ENCODE measurements at places on chromosomes 6 and 20.

- DNase-seq: no peak
Measured at GRCh38 chr20:38986663-38987062, 24.5 kb downstream of the DHX35 start.

DNA sequence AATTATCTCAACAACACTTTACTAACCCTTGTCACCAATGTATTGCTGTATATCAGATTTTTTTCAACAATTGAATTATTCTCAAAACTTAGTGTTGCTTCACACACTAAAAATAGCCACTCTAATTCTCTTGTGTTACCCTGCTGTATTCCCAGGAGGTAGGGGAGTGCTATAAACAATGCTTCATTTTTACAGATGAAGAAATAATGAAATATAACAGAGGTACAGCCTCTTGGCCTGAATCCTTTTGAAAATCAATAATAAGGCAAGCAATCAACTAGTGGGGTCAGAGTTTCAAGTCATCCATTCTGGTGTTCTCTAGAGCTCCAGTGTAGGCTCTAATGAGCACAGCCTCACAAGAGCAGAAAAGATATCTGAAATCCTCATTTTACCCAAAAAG lies 10.9 kb downstream of the HIVEP2 start:
- DNase-seq: no peak

DNA sequence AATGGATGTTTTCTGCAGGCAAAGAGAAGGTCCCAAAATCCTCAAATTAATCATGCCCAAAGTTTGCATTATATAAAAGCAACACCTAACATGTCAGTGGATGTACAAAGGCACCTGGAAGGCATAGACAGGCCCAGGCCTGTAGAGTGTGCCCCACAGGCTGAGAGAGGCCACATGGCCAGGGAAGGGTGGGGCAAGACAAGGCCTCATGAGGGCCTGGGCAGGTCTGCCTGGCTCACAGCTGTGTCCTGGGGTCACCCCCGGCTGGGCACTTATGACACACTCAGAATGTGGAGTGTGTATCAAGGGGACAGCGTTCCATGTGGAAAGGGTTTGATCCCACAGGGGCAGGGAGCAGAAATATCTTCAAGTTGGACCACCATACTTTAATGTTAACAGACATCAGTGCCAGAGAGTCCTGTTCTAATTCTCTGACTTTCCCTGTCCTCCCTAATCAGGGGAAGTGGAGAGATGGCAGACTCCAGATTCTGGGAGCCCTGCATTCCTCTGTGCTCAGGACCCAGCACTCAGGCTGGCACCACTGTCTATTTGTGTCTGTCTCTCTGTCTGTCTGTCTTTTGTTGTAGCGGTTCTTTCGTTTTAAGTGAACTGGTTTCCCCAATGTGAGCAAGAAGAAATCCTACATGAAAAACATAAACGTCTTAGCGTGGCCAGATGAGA lies 178.3 kb upstream of the FOXA2 start:
- DNase-seq: no peak

GRCh38 chr6:53734473-53735299 lies 60.1 kb upstream of the LRRC1 start:
- no peak for DNase-seq

DNA sequence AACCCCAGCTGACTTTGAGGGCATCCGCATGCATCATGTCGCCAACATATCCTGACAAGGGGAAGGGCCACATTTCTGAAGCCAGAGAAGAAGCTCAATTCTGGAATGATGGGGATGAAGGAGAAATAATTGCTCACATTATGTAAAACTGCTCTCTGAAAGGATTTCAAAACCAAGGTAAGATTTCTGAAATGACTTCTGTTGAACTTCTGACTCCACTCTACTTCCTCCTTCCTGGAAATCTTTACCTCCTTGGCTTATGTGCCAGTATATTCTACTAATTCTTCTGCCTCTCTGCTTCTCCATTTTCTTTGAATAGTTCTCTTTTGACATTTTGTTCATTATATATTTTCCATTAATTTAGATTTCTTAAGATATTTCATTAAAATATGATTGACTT lies 31.9 kb downstream of the HLA-DPB1 start:
- no peak for DNase-seq

DNA sequence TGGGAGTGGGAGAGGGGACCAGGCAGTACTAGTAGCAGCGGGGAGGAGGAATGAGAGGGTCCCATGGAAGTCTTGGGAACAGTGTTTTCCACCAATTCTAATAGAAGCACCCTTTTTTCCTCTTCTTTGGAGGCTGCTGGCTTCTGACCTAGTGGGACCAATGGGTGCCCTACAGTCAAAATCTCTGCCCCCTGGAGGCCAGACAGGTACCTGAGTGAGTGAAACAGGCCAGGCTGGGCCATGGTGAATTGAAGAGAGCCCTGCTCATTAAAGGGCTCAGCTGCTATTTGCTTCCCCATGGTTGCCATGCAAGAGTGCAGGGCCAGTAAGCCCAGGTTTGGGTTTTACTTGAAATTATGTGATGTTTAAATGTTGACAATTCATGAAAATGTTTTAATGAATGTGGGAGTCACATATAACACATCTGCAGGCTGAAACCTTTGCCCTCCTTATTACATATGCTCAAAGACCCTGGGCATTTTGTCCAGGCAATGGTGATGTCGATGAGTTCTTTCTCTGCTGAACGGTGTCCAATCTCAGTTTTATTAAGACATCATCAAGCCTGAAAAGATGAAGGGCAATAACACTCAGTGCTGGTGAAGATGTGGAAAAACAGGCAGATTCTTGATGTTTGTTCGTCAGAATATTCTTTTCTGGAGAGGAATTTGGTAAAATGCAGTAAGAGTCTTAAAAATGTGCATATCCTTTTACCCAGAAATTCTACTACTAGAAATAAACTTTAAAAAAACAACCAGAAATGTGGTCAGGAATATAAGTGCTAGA lies 42.3 kb upstream of the OCSTAMP start:
- DNase-seq: no peak

GRCh38 chr6:37612475-37612874 lies 85.2 kb downstream of the MDGA1 start:
- no peak for DNase-seq

GRCh38 chr6:5665173-5665572 lies 341.6 kb downstream of the NRN1 start:
- DNase-seq: no peak

GRCh38 chr20:52682237-52682636 lies 289.9 kb upstream of the TSHZ2 start:
- no peak for DNase-seq

DNA sequence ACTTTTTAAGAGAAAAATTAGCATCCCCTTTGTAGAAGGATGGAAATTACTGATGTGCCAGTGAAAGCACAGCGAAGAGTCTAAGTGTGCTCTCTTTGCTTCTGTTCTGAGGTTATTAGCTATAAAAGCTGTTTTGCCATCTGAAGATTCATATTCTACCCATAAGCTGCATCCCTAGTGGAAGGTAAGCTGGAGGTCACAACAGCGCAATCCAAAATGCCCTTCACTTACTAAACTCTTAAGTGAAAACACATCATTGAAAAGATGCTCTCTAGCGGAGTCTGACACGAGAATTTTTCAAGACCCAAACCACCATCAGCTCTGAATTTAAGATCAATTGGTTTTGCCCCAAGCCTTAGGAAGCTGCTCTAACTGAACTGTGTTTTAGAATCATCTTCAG lies 113.5 kb downstream of the ZMYND8 start:
- no peak for DNase-seq

DNA sequence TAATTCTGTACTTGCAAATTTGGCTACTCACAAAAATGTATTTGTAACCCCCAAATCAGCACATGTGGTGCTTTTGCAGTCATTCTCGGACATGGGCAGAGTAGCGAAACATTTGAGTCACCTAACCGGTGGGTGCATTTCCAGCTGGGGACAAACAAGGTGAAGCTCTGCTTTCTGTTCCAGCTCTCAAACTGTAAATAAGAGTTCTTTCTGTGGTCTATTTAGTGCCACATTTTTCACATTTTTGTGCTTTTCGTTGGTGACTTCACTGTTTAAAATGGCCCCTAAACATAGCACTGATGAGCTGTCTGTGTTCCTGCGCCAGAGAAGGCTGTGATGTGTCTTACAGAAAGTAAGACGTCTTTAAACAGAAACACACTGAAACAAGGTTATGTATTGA lies 244.5 kb downstream of the CDC5L start:
- DNase-seq: no peak

DNA sequence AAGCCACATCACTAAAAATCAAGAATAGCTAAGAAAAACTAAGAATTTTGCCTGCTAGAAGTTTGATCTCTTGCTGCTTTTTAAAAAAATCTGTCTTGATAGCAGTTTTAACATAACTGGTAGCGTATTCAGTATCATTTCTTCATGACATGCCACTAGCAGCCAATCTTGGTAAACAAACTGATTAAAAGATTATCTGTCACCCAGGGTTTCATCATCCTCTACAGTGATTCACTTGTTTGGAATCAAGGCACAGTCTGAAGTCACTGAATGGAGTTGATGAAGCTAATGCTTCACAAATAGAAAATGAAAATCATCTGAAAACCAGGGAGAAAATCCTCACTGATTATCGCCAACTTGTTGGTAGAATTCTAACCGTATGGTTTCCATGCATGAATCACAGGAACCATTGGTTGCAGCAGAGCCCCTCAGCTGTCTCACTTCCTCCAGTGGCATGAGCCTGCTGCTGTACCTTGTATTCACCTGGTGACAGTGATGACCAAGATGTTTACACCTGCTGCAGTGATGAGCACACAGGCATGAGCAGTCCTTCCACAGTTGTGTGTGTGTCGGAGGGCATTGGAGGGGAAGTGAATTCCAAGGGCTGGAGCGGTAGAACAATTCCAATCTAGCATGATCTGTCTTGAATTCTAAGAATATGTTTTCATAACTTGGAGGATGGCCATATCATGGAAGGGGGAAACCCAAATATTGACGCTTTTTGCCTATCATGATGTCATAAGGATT lies 275.0 kb downstream of the KHDC1L start:
- DNase-seq: no peak

DNA sequence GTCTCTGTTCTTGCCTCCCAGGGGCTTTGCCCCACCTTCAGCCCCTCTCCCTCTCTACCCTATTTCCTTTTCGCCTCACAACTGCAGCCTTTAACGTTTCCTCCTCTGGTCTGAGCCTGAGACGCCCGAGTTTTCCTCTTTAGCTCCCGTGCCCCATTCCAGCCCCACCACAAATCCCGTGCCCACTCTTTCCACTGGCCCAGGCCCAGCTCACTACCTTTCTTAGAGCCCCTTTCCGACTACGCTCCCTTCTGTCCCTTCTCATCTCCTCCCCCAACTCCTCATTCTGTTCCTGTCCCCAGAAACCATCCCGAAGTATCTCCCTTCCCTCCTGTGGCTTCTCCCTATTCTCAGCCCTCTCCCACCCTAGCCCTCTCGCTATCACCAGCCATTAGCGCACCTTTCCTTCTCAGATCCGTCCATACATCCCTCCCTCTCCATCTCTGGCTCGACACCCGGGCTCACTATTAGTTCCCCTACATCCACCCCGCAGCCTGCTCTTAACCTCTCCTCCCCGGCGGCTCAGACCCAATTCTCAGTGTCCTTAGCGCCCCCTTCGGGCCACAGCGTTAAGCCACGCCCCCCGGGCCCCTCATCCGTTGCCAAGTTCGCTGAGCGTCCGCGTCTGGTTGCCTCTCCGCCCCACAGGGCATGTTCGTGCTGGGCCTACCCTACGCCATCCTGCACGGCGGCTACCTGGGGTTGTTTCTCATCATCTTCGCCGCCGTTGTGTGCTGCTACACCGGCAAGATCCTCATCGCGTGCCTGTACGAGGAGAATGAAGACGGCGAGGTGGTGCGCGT lies 2.7 kb downstream of the SLC32A1 start:
- peak; percentile 40 for DNase-seq

GRCh38 chr6:130466748-130467061 lies 100.9 kb downstream of the TMEM200A start:
- DNase-seq: no peak

GRCh38 chr6:144644776-144645175 lies 359.6 kb downstream of the UTRN start:
- DNase-seq: no peak

- DNase-seq: no peak
Measured at GRCh38 chr6:82257088-82257774, 9.7 kb upstream of the IBTK start.

DNA sequence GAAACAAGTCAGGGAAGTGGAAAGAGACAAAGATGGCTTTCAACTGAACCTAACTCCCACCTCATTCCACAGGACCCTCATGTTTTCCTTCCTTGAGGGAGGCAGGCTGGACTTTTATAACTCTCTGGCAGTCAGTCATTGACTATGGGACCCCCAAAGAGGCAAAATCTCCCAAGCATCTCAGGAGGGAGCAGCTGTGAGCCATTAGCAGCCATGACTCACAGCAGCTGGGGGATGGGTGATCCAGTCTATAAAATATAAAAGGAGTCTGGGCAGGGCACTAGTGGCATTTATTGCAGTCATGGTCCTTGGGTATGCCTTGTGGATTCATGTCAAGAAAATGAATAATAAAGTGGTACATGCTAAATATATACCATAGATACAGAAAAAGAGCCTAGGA lies 387.0 kb upstream of the CHD6 start:
- no peak for DNase-seq

DNA sequence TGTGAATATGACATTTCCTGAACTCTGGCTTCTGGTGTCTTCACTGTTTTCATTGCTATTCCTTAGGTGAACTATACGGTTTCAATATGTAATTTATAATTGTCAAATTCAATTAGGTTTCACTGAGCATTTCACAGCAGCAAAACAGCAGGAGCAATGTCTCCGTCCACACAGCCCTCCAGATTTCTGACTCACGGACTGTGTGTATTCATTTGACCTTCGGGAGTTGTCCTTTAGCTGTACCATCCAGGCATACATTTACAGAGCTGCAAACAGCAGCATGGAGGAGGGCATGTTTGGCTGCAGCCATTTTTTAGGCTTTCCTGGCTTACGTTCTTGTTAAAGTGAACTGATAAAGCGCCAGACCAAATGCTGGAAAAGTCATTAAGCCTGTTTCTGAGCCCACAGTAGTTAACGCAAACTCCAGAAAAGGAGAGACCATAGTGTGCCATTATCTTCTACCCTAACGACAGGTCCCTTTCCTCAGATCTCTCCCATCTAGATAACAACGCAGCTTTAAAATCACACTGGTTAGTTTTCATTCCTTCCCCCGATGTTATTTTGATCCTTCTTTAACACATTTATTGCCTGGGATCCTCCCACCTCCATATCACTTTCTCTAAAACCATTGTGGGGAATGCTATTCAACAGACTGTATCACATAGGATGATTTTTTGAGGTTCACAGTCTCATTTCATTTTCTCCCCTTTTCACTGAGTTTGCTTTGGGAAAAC lies 18.3 kb downstream of the FOXC1 start:
- DNase-seq: no peak

DNA sequence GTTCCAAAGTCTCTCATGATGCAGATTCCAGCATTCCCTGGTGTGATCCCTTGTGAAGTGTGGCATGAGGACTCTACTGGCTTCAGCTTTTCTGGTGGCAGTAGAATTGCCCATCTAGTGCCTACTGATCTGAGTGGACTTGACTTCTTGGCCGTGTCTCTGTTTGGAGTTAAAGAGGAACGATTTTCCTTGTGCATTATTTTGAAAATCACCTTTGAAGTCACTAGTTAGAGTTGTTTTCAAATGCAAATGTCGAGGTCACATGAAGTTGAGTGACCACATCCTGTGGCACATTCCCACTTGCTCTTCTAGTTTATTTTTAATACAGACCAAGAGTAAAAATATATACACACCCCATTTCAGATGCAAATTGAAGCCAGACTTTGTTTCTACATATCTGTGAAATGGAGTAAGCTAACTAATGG lies 270.7 kb upstream of the TAB2 start:
- no peak for DNase-seq

GRCh38 chr6:146890644-146891434 lies 292.1 kb downstream of the ADGB start:
- no peak for DNase-seq
